ENCODE measurements at places on chromosomes 4 and X.

DNA sequence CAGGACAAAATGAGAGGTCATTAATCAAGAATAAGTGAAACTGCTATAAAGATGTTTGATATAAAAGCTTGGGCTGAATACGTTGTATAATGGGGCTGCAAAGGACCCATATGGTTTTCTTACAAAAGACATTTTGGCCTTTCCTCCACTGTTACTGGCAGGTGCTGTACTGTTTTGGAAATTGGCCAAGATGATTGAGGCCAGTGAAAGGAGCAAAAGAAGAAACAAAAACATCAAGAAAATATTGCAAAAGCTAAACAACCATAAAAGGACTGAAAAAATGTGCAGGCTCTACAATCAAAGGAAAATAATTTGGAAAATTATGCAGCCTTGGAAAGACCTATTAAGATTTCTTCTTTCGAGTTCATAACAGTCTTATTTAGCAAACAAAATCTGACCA, 222.2 kb upstream of the PPP1R2C start:
- no peak for DNase-seq

- no peak for DNase-seq
Measured at GRCh38 chrX:19827088-19827487, 60.3 kb downstream of the SH3KBP1 start.

DNA sequence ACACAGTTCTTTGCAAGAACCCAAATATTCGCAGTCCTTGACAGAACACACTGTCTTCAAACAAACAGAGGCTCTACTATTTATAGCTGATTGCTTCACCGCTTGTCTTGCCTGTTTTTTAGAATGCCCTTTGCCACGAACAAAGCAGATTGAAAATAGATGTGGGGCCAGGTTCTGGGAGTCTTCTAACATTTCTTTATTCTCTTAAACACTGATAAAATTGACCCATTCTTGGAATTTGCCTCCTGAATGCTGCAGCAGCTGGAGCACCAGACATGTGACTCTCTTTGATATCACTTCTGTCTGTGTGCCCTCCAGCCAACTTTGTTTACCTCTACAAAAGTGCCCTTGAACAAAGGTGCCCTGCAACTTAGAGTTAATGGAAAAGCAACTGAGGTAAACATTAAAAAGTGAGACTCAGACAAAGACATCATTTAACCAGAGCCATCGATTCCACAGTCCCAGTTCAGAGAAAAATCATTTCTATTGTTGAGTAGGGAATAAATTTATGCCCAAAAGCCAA, 64.2 kb upstream of the SPP1 start:
- DNase-seq = no peak

DNA sequence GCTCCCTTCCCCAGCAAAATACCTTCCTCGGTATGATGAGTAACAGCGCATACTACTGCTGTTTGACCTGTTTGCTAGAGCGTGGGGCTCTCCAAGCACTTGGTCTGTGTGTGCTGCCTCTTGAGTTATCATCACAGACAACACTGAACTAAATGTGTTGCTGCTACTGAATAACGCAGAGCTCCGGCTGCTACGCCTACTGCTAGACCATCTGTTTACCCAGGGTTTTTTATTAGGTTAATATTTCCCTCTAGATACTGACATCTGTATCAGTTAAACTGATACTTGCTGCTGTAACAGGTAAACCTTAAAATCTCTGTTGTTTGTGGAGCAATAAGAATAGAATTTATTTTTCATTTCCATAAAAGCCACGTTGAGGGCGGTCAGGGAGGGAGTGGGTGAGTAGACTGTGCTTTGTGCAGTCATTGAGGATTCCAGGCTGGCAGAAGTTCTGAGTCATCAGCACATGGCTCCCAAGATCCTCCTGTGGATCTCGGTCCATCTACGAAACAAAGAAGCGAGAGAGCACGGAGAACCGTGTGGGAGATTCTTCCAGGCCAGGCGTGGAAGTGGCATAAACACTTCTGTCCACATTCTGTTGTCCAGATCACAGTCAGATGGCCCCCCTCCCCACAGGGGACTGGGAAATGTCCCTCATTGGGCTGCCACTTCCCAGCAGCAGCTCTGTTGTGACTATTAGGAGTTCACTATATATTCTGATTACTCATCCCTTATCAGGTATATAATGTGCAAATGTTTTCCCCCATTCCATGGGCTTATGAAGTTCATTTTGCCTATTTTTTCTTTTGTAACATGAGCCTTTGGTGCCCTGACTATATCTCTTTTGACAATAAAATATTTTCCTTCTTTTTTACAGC, 14.1 kb downstream of the GRK4 start:
- DNase-seq = no peak

DNA sequence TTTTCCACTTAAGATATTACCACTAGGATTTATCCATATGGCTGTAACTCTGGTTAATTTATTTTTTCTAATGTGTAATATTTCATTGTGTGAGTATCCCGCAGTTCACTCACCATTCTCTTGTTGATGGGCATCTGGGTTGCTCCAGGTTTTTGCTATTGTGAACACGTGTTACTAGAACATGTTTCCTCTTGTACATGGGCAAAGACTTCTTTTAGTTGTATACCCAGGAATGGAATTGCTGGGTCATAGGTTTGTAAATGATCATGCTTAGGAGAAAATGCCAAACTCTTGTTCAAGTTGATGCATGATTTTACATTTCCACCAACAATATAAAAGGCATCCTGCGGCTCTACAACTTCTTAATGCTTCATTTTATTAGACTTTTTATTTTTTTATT, 26.8 kb downstream of the SYNPO2 start:
- DNase-seq = no peak

- no peak for DNase-seq
Measured at GRCh38 chrX:113726009-113726408, 857.9 kb upstream of the HTR2C start.

DNA sequence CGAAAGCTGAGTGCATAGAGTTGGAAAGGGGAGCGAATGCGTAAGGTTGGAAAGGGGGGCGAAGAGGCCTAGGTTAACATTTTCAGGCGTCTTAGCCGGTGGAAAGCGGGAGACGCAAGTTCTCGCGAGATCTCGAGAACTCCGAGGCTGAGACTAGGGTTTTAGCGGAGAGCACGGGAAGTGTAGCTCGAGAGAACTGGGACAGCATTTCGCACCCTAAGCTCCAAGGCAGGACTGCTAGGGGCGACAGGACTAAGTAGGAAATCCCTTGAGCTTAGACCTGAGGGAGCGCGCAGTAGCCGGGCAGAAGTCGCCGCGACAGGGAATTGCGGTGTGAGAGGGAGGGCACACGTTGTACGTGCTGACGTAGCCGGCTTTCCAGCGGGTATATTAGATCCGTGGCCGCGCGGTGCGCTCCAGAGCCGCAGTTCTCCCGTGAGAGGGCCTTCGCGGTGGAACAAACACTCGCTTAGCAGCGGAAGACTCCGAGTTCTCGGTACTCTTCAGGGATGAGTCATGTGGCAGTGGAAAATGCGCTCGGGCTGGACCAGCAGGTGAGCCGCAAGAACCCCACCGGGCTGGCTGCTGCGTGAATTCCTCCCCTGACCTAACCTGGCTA, at the start of gene DDX3X:
Gene DDX3X (plus strand): TSS at position 419 of the 619 bp plus-strand sequence. CDS start 91 bp downstream, at position 510.
- peak; percentile 64 for DNase-seq

- no peak for DNase-seq
Measured at GRCh38 chrX:130770615-130771014, 132.4 kb downstream of the ENOX2 start.

GRCh38 chr4:42446823-42447222, 49.5 kb downstream of the SHISA3 start:
- no peak for DNase-seq

- DNase-seq = no peak
Measured at GRCh38 chr4:116529129-116529528, 556.2 kb downstream of the TRAM1L1 start.

- no peak for DNase-seq
Measured at GRCh38 chr4:92825256-92825655, 521.5 kb downstream of the GRID2 start.

GRCh38 chr4:3700736-3701135, 65.4 kb upstream of the ADRA2C start:
- no peak for DNase-seq

- peak; percentile 83 for DNase-seq
Measured at GRCh38 chr4:26583865-26584652, at the start of gene TBC1D19. TBC1D19 (plus strand) TSS chr4:26584084; CDS start chr4:26584194, 110 bp downstream.

- no peak for DNase-seq
Measured at GRCh38 chr4:112214390-112215264, 17.0 kb upstream of the AP1AR start.

DNA sequence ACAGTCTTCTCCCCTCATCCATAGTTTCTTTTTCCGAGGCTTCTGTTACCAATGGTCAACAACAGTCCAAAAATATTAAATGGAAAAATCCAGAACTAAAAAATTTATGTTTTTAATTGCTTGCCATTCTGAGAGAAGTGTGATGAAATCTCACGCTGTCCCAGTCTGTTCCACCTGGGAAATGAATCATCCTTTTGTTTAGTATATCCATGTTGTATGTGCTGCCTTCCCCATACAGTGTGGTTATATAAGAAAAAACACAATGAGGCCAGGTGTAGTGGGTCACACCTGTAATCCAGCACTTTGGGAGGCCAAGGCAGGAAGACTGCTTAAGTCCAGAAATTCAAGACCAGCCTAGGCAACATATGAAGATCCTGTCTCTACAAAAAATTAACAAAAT, 161.6 kb downstream of the CHIC2 start:
- DNase-seq = no peak

GRCh38 chrX:13194291-13195103, 125.4 kb downstream of the ATXN3L start:
- no peak for DNase-seq

DNA sequence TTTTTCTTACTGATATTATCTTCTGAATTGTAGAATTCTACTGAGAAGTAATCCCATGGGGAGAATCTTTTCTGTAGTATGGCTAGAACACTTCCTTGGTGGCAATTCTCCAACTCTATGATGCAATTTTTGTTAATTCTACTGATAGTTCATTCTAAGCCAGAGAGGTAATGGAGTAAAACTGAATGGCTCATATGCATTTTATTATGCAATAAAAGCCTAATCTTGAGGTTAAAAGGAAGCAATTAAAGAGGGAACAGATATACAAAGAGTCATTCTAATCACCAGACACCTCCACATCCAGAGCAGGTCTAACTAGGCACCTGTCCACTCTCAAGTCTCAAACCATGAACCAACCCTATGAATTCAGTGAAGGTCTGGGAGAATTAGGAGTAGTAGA, 9.7 kb downstream of the RAP2C start:
- no peak for DNase-seq

DNA sequence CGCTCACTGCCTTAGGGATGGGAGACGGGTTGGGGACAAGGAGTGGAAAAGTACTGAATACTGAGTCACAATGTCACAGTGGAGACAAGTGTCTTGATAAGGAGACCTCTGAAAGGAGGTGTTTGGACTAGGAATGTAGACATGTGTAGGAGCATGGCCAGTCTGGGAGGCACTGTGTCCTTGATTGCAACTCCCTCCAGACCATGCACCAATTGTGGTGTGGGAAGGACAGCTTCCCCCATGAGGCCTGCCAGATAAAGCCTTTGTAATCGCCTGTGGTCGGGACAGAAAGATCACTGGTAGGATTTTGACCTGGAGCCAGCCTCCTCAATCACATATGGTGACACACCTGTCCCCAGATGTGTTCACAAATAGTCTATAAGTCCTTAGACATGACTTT, 64.1 kb downstream of the USP38 start:
- no peak for DNase-seq

DNA sequence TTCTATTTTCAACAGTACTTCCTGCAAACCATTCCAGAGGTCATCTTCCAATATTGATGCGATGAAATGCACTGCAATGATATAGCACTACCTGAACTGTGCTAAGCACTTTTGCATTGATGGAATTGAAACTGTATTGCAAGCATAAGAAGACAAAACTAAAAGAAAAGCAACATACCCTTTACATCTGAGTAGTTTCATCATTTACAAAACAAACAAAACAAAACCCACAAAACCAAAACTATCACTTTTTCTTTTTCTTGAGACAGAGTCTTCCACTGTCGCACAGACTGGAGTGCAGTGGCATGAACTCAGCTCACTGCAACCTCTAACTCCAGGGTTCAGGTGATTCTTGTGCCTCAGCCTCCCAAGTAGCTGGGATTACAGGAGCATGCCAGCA, 120.1 kb upstream of the NAP1L5 start:
- DNase-seq = no peak

GRCh38 chr4:56627985-56628384, 53.1 kb downstream of the HOPX start:
- no peak for DNase-seq

DNA sequence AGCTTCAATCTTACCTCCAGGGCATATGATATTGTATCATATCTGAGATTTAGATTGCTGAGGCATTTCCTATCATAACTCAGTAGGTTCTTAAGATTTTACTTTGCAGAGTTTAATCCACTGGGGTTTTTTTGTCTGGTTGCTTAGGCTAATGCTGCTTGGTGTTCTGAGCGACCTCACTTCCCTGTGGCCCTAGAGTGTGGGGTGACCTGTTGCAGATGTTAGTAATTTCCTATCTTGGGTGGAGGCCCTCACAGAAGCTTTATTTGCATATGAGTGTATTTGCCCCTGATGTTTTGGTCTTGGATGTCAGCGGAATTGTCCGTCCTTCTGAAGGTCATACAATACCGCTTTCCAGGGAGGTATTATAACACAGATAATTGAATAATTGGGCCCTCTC, 137.1 kb downstream of the NDST3 start:
- no peak for DNase-seq

DNA sequence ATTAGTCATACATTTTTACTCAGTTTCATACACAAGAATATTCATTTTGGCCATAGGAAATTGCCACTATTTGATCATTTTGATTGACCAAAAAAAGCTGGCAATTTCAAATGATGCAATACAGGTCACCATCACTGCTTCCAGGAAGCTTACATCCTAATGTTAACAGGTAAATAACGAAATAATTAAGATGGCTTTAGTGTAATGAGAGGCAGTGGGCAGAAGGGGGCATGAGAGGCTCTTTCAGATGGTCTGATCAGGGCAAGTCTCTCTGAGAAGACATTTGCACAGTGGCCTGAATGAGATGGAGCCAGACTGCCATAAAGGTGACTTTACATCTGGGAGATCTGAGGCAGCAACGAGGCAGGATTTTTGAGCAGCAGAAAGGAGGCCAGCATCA, 170.7 kb downstream of the SLIT2 start:
- peak; percentile 23 for DNase-seq

DNA sequence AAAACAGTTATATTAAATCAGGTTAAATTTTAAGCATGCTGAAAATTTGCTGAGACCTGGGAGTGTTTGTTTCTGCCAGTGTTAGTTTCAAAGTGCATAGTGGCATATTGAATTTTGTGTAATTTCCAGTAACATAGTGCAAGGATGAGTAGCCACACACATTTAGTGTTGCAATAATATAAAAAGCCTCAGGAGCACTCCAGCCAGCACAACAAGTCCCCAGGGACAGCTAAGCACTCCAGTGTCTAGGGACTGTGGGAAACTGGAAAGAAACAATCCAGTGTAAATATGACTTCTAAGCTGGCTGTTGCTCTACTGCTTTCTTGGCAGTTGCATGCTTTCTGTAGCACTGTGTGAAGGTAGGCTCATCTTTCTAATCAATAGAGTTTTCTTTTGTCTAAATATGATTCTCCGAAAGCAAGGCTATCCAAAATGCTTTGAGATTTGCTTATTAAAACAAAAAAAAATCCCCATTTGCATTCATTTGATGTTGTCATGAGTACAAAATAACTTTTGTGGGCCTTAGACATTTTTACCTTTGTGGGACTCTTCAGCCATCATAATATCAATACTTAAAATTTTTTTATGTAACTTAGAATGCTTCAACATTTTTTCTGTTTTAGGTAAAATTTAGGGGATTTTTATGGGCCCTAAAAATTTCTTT, 24.2 kb upstream of the CXCL2 start:
- DNase-seq = no peak
